ENCODE measurements at places on chromosomes 5 and 9.

DNA sequence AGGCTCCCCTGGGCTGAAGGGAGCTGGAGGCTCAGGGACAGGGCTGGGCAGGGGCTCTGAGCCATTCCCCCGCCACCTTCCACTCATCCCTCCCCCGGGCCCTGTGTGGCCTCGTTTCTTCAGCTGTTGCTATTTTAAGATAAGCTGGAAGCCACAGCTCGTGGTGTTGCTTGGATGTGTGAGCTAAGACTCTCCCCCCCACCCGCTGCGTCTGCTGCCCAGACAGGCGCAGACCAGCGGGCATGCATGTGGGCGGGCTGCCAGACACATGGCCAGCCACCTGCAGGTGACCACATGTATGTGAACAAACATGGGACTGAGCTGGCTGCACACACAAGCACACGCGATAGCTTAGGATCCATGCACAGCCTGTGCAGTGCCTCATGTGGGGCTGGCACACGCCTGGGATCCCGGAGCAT, 8.7 kb downstream of the SNCB start:
- no peak for DNase-seq

- DNase-seq: no peak
These were observed 11.1 kb downstream of the TGFBR1 start for GRCh38 chr9:99116003-99116411.

DNA sequence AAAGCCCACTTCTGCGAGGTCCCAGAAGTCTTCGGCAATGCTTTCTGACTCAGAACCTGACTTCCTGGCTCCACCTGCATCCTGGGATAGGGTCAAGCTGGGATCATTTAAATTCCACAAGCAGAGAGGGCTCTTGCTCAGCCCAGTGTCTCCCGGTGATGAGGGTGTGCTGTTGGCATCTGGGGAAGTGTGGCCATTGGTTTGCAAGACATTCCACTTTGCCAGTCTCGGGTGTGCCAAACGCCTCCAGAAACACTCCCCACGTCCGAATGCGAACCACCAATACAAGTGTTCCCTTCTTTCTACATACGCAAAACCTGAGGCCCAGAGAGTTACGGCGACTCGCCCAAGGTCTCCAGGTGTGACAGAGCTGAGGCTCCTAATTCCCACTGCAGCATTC, 43.1 kb upstream of the FCN2 start:
- no peak for DNase-seq

DNA sequence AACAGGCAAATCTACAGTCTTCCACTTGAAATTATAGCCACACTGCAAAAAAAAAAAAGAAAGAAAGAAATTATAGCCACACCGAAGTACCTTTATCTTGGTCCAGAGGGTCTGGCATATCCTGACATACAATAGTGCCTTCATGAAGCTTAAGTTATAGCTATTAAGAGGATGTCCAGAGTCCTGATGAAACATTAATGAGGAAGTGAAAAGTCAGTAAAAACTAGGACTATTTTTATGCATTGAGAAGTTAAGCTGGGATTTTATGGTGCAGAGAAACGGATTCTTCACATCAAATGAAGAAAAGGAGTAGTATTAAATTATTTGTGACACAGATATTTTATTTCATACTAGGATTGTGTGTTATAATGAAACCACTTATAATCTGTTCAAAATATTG, 123.9 kb downstream of the SV2C start:
- no peak for DNase-seq

DNA sequence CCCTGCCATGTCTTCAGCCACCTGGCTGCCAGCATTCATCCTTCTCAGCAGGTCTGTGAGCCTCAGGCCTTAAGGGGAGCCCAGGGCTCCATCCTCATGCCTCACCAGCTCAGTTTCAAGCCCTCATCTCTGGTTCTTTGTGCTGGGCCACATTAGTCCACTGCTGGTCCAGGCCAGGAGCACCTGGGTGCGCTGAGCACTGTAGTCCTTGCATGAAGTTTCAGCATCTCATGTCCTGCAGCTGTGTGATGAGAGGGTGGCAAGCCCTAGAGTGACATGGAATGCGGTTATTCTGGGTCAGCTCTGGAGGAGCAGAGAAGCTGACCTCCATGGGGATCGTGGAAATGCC, 42.7 kb downstream of the COL5A1 start:
- no peak for DNase-seq

DNA sequence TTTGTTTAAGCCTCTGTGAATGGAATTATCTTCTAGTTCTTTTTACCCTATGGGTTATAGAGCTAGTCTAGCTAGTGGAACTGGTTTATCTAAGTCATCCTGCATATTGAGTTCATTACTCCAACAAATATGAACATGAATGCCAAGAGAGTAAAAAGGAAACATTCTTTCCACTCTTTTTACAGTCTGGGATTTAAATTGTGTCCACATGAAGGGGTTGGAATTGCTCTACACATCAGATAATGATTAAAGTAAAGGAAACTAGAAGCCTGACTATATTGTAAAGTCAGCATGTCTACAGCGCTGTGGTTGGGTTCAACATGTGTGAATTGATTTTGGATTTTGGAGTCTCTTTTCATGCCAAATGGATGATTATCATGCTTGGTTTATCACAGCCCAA, 173.1 kb downstream of the CCDC171 start:
- no peak for DNase-seq

- no peak for DNase-seq
These were observed 29.8 kb upstream of the BNIP1 start for GRCh38 chr5:173114536-173114935.

DNA sequence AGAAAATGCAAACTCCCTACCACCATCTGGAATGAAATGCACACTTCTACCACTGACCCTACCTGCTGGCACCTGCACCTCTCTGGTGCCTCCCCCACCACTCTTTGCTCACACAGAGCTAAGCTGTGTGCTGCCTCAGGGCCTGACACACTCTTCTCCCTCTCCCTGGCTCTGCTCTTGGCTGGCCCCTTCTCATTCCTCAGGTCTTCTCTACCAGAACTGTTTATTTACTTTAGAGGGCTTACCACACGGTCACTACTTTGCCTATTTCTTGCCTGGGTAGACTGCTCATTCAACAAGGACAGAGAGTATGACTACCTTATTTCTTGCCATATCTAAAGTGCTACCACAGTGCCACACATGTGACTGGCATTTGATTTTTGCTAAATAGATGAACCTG, 3.3 kb downstream of the REEP5 start:
- DNase-seq: no peak

GRCh38 chr9:4902135-4902475, 83.0 kb upstream of the JAK2 start:
- DNase-seq: no peak

GRCh38 chr5:172840432-172841154, 6.5 kb downstream of the ERGIC1 start:
- DNase-seq: no peak

GRCh38 chr9:120156376-120156775, 423.6 kb downstream of the CDK5RAP2 start:
- DNase-seq: no peak

- no peak for DNase-seq
These were observed 52.0 kb downstream of the FYB1 start for GRCh38 chr5:39167141-39167971.

- no peak for DNase-seq
These were observed 660.3 kb upstream of the WWC1 start for GRCh38 chr5:167631191-167631590.

Measured in DMS53 (cell line).